Ureter (tissue), 1 donor: ENCODE measurements at places on chromosomes 6 and 20. TPM values are rescaled to one million over a fixed set of nuclear protein-coding genes. Genes with fewer than 3 reads are reported as not detected.
A peak's percentile ranks its signal among the peaks of the same experiment; 100 is the strongest.

GRCh38 chr6:6695625-6696276 is 107.2 kb downstream of the LY86 start:
- no peak for DNase-seq

DNA sequence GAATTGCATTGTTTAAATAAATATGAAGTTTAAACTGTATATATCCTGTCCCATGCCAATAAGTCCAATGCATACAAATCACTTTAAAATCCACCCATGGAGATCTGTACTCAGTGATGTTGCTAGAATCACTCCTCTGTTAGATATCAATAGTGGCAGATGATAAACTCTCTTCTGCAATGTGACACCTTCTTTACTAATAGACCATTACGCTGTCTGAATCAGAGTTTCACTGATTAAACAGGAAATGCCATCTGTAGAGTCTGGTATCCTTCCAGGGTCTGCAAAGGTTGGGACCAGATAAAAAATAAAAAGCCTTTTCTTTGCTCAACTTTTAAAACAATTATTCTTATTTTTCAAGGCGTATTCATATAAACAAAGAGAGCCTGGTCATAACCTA is 134.5 kb downstream of the EDN3 start:
- no peak for DNase-seq

GRCh38 chr6:106715922-106716321 is 86.5 kb downstream of the QRSL1 start:
- no peak for DNase-seq

Gene PAX1
- total RNA-seq: not detected

DNA sequence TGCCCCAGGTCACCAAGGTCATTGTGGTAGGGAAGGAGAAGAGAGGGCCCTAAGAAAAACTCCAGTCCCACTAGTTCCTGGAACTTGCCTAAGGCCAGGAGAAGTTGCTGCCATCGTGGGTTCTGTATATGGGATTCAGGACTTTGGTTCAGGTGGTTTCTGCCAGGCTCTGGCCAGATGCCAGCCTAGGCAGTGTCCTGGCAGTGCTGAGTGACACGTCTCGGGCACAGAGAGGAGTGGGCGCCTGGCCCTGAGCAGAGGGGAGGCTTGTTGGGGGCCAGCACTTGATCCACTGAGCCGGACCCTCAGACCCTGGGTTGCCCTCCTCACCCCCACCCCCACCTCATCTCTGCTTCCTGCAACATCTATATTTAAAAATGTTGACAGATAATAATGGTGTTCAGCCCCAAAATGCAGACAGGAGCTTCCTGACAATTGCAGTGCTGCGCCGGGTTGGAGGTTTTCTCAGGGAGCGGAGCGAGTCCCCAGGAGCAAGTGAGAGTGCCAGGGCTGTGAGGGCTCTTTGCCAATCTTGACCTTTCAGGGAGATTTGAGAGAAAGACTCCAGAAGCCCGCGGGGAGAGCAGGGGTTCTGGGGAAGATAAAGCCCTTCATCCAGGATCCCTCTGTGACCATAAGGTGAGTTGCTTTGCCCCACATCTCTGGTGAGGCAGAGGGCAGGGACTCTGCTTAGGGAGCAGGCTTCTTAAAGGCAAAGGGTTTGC is 71.9 kb downstream of the PHACTR3 start:
- DNase-seq: no peak

- DNase-seq: no peak
These were observed 593.4 kb upstream of the CDH4 start for GRCh38 chr20:60658681-60659080.

Gene SNPH
- 6.0 TPM for total RNA-seq

- no peak for DNase-seq
These were observed 152.2 kb downstream of the BACH2 start for GRCh38 chr6:90144396-90144795.

GRCh38 chr6:35893246-35893645 is 27.7 kb downstream of the SRPK1 start:
- DNase-seq: no peak

Gene BRPF3
- 31.7 TPM for total RNA-seq

DNA sequence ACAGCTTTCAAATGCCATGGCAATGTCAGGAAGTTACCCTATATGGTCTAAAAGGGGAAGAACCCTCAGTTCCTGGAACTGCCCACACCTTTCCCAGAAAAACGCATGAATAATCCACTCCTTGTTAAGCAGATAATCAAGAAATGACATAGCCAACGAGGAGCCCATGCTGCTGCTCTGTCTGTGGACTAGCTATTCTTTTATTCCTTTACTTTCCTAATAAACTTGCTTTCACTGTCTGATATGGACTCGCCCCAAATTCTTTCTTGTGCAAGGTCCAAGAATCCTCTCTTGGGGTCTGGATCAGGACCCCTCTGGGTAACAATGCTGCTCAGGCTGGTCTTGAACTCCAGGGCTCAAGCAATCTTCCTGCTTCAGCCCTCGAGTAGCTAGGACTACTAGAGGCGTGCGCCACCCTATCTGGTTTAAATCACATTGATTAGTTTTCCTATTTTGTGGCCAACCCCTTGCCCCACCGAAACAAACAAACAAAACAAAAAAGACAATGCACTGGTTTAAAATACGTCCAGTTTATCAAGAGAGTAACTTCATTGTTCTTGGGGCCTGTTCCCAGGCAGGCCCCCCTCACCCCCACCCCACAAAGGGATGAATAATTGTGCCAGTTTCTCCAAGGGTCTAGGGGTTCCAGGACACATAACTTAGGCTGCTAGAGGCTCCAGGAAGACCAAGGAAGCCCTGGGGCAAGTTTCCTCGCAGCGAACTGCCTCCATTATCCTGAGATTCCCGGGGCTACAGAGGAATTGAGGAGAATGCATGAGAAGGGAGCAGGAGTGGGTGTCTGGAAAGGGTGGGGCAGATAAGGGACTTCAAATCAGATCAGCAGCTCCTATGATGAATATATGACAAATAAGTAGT is 10.1 kb upstream of the AKAP12 start:
- DNase-seq: no peak

Gene TAPBP
- 132 TPM for total RNA-seq

DNA sequence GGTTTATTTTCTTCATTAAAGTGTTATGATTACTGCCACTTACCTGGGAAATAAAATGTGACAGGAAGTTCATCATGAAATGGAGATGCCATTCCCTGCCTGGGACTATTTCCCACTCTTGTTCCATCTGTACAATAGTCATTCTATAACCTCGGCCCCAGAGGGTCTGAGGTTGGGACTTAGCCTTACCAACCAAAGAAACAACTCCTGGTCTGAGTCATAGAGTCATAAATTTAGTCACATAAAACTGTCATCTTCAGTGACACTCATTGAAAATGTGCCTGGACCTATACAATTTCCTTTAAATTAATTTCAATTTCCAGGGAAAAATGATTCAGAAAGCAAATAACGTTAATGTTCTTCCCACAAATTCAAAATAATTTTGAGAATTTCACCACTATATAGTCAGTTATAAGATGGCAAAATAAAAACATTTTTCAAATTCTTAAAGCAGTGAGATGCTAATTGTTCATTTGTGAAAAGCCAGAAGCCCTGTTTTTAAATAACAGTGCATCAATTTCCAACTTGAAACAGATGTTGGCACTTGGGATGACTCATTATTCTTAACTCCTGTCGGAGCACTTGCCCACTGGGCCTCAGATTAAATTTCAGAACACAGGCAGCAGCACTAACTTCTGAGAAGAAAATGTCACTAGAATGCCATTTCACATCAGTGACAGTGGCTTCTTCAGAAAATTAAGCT is 201.2 kb upstream of the SMLR1 start:
- DNase-seq: no peak

Gene RGS17
- 3.3 TPM for total RNA-seq

DNA sequence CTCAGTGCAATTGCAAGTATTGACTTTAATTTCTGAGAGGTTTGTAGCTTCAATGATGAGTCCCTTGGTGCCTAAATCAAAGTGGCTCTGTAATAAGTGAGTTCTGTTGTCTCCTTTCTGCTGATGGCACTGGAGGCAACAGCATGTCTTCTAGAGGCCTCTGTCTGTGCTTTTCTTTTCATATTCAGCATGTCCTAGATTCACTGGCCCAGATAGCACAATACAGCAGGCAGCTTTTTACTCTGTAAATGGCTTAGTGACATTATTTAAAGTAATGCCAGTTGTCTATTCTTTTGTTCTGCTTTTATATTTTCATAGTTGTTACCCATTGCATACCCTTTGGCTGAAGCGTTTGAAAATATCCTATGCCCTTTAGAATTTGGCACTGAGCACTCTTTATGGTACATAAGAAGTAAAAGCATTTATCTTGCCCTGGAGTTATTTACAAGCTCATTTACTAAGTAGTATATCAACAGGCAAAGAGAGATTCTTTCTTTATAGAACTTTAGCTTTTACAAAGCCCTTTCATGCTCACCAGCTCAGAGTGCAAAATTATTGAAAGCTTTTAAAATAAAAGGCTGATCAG is 271.5 kb upstream of the KCNQ5 start:
- no peak for DNase-seq

GRCh38 chr6:30882759-30883684 is 1.3 kb upstream of the DDR1 start:
- DNase-seq: peak; percentile 84

- DNase-seq: no peak
These were observed 226.2 kb downstream of the EYA4 start for GRCh38 chr6:133467231-133467981.

GRCh38 chr6:110130362-110130761 is 49.1 kb downstream of the WASF1 start:
- DNase-seq: no peak

GRCh38 chr6:138944412-138944811 is 43.6 kb downstream of the REPS1 start:
- no peak for DNase-seq

DNA sequence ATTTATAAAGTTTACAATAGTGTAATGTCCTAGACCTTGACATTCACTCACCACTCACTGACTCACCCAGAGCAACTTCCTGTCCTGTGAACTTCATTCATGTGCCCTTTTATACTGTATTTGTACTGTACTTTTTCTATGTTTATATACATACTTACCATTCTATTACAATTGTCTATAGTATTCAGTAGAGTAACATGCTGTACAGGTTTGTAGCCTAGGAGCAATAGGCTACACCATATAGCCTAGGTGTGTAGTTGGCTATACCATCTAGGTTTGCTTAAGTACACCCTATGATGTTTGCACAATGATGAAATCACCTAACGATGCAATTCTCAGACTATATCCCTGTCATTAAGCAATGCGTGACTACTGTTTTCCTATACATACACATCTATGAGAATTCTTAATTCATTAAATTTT is 17.5 kb downstream of the EDEM2 start:
- no peak for DNase-seq

- DNase-seq: no peak
These were observed 17.3 kb upstream of the ELOVL4 start for GRCh38 chr6:79964607-79965081.

DNA sequence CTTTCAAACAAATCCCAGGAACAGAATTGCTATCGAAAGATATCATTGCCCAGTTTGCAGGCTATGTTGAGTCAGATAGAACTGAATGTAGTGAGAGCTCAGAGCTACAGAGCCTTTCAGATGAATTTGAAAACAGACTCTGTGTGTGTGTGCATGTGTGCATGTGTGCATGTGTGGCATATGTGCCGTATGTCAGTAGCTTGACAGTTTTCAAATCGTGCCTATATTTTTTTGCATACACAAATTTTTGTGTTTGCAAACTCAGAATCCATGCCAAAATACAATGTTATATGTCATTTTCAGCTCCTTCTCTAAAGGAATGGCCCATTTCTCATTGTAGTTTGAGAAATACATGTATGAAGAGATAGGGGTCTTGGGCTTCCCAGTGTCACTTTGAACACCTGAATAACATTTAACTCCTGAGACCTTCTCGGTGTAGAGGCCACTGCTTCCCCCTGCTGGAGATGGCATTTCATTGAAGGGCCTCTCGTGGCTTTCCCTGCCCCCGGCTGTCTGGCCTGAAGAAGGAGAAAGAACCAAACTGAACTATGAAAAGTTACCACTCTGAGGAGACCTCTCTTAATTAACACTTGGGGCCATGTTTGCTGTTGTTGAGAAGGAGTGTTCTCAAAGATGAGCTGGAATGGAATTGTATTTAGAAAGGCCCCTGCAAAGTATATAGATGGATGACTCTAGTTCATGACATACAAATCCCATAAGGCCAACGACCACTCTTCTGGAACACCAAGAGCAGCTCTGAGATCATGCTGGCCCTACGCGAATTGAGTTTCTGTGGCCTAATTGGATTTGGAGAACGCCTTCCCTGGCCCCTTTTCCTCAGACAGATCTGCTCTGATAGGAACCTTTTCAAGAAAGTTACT is 58.7 kb downstream of the VAPB start:
- DNase-seq: no peak

GRCh38 chr6:163175301-163175700 is 239.2 kb upstream of the QKI start:
- DNase-seq: no peak

Gene ADGB
- total RNA-seq: not detected

GRCh38 chr6:107635057-107635515 is 145.2 kb downstream of the SOBP start:
- no peak for DNase-seq
